ENCODE measurements at places on chromosomes 4 and X. TPM values are rescaled to one million over a fixed set of nuclear protein-coding genes. Genes with fewer than 3 reads are reported as not detected.

CXorf38 gene
- 36.6 TPM for total RNA-seq

TLR8 gene
- not detected for total RNA-seq

SMIM31 gene
- total RNA-seq = 0.05 TPM

SLC9A7 gene
- total RNA-seq = 43.9 TPM

PHF8 gene
- total RNA-seq = 13.5 TPM

PAK3 gene
- 9.2 TPM for total RNA-seq

TMPRSS11B gene
- not detected for total RNA-seq

DRD5 gene
- not detected for total RNA-seq

EIF1AX gene
- total RNA-seq = 62.6 TPM

TMEM35A gene
- total RNA-seq = 0.30 TPM

NRK gene
- total RNA-seq = 16.1 TPM

HSFX2 gene
- total RNA-seq = not detected

CXCR3 gene
- not detected for total RNA-seq

SYTL5 gene
- under 0.01 TPM for total RNA-seq

CPLX1 gene
- total RNA-seq = under 0.01 TPM

DHRSX gene
- 16.0 TPM for total RNA-seq

HSD17B13 gene
- total RNA-seq = 0.05 TPM

SATL1 gene
- total RNA-seq = not detected

KDR gene
- 0.30 TPM for total RNA-seq

RAI2 gene
- not detected for total RNA-seq

NKX3-2 gene
- not detected for total RNA-seq

PRSS12 gene
- total RNA-seq = 2.0 TPM

PRR32 gene
- not detected for total RNA-seq

SLC9B2 gene
- 11.1 TPM for total RNA-seq

ABCB7 gene
- total RNA-seq = 29.4 TPM

S100P gene
- not detected for total RNA-seq

ARX gene
- not detected for total RNA-seq

STPG2 gene
- 0.75 TPM for total RNA-seq

TRIM60 gene
- not detected for total RNA-seq

POU4F2 gene
- not detected for total RNA-seq

CDKL2 gene
- total RNA-seq = 7.3 TPM

NEIL3 gene
- total RNA-seq = 0.60 TPM

FAM53A gene
- 2.9 TPM for total RNA-seq

IL2 gene
- not detected for total RNA-seq

NOP14 gene
- total RNA-seq = 15.5 TPM

KLHL4 gene
- 2.6 TPM for total RNA-seq

TASL gene
- not detected for total RNA-seq

ADAMTS3 gene
- 22.1 TPM for total RNA-seq

XKRX gene
- 0.30 TPM for total RNA-seq

RIPPLY1 gene
- total RNA-seq = not detected

CENPVL1 gene
- total RNA-seq = not detected

NUDT10 gene
- total RNA-seq = 0.20 TPM

PNMA3 gene
- total RNA-seq = 0.35 TPM

PORCN gene
- total RNA-seq = 9.2 TPM

All from renal cortical epithelial cell (primary cell).